Cardiac septum (tissue), 1 donor: ENCODE measurements at places on chromosomes 1 and 21. TPM values are rescaled to one million over a fixed set of nuclear protein-coding genes. Genes with fewer than 3 reads are reported as not detected.

DNA sequence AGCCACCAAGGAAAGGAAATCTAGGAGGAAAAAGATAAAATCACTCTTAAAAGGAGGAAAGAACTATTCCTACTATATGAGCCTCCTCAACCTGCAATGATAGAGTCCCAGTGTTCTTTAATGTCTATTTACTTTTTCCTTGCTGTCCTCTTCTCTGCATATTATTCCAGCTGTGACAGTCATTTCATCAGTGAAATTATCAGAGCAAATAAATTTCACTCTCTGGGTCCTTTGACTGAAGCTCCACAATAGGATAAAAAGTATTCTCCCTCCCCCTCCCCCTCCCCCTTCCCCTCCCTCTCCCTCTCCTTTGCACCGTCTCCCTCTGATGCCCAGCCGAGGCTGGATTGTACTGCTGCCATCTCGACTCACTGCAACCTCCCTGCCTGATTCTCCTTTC is 107.5 kb upstream of the DPT start:
- DNase-seq, result no peak

DNA sequence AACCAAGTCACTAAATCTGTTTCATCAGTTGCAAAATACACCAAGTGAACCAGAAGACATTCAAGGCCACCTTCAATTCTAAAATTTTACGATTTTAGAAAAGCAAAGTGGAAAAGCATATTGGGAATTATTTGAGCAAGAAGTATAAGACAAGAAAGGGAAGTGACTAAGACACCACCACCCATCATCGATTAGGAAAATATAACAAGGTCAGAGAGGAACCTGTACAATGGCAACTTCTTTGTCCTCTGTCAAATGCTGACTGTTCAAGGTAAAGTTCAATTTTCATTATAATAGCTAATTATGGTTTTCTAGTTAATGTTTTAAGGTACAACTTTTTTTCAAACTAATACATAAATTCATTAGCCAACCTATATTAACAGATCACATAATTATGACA is 10.8 kb downstream of the FRRS1 start:
- no peak for DNase-seq

DNA sequence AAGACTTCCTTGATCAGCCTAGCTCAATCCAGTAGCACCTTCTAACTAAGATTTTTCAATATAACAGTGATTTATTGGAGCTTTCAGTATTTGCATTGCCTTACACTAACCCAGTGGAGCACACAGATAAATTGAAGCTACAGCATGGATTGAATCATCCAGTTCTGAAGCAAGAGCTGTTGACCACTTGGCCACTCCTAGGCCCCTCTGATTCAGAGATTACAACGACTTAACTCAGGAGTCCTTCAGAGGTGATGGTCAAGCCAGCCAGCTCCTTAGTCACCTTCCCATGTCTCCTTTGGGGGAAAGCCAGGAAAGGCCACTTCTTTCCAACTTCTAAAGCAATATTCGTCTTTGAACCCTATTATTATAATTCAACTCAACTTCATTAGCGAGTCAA is 151.8 kb downstream of the TENT5C start:
- DNase-seq, result no peak

GRCh38 chr1:160522622-160523345 is at the start of gene SLAMF6:
Gene SLAMF6 (minus strand): TSS chr1:160523255. CDS start chr1:160523192, 63 bp downstream.
- DNase-seq, result no peak

- DNase-seq, result no peak
Measured at GRCh38 chr1:83500531-83500930, 498.4 kb downstream of the TTLL7 start.

DNA sequence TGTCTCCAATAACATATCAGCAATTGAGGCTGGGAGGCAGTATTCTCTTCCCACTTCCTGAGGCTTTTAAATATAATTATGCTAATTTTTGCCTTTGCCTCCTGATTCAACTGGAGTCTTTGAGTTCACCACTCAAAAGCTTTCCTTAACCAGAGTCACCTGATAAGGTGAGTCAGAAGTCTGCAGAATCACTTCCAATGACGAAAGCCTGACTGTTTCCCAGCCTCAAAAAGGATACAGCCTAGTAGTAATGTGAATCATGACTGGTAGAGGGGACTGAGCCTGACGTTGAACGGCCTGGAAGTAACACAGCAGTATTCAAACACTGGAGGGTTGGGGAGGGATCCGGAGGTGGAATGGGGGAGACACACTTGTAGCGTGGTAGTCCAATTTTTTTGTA is 10.4 kb upstream of the MRPL9 start:
- DNase-seq, result no peak

- no peak for DNase-seq
Measured at GRCh38 chr1:184167352-184167751, 115.8 kb downstream of the TSEN15 start.

DNA sequence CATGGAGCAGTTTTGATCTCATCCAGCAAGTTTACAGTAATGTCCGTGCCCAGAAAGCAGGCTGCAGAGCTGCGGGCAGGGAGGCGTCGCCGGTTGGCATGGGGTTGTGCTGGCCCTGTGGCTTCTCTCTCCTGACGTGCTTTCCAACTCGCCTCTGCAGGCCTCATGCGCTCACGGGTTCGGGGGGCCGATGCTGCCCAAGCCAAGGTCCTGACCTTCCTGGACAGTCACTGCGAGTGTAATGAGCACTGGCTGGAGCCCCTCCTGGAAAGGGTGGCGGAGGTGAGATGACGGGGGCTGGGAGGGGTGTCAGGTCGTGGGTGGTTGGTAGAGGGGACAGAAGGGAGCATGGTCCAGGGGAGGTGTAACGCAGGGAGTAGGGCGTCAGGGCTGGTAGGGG is 176.1 kb downstream of the GALNT2 start:
- no peak for DNase-seq

GRCh38 chr1:22408230-22408629 is 43.4 kb upstream of the ZBTB40 start:
- DNase-seq, result no peak

DNA sequence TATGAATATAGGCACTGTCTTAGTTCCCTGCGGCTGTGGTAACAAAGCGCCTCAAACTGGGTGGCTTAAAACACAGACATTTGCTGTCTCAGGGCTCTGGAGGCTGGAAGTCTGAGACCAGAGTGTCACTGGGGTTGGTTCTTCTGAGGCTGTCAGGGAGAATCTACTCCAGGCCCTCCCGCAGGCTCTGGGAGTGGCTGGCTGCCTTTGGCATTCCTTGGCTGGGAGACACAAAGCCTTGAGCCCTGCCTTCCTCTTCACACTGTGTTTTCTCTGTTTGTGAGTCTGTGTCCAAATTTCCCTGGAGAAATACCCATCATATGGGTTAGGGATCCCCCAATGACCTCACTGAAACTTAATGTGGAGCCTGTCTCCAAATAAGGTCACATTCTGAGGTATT is 38.5 kb downstream of the B3GALT5 start:
- peak; percentile 33 for DNase-seq

DNA sequence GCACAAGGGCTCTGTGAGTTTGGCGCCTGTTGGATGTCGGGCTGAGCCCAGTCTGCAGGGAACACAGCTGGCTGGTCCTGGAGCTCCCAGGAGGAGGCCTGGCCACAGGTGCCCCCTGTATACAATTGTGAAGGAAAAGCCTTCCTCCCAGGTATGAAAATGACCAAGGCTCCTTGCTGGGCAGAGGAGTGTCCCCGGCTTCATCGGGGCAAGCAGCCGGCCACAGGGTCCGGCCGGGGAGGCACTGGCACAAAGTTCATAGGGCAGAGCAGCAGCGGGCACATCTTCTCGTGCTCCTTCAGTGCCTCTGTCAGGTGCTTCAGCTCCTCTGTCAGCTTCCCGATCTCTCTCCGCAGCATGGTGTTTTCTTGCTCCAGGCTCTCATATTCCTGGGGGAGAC is 13.0 kb downstream of the BATF3 start:
- no peak for DNase-seq

DNA sequence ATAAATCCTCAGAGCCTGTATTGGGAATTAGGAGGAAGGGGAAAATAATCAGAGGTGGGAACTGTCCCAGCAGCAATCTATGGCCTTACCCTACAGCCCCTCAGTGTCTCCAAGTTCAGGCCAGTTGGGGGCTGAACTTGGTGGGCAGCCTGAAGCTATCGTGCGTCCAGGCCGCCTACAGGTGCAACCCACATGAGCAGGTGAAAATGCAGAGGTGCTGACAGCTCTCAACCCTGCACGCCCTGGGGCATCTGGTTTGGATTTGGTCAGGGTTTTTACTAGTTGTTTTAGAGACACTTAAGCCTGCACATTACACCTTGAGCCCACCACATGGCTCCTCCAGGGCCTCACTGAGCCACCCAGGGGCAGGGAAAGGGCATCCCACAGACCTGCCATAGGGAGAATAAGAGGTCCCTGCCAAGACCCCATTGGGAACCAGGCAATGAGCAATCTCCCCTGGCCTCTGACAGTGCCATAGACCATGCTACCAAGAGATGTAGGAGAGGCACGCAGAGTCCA is 209.5 kb downstream of the FOXD2 start:
- DNase-seq, result no peak

- DNase-seq, result no peak
Measured at GRCh38 chr1:56562891-56563452, 16.4 kb downstream of the PLPP3 start.

DNA sequence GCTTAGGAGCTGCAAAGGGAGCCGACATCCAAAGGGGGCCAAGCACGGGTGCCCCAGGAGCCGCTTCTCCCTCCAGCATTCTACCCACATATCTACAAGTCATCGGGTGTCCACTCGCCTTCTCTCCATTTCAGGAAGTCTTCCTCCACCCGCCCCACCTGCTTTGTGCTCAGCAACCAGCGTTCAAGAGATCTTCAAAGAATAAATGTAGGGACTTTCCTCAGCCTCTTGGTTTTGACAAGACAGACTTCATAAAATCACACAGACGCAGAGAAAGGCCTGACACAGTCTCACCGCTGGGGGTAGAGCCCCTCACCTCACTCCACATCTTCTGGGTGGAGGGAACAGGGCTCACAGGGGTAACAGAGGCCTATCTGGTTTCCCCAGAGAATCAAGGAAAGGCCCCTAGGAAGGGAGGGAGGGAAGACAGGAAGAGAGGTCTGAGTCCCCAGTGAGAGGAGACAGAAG is 49.5 kb downstream of the SSBP3 start:
- no peak for DNase-seq

DNA sequence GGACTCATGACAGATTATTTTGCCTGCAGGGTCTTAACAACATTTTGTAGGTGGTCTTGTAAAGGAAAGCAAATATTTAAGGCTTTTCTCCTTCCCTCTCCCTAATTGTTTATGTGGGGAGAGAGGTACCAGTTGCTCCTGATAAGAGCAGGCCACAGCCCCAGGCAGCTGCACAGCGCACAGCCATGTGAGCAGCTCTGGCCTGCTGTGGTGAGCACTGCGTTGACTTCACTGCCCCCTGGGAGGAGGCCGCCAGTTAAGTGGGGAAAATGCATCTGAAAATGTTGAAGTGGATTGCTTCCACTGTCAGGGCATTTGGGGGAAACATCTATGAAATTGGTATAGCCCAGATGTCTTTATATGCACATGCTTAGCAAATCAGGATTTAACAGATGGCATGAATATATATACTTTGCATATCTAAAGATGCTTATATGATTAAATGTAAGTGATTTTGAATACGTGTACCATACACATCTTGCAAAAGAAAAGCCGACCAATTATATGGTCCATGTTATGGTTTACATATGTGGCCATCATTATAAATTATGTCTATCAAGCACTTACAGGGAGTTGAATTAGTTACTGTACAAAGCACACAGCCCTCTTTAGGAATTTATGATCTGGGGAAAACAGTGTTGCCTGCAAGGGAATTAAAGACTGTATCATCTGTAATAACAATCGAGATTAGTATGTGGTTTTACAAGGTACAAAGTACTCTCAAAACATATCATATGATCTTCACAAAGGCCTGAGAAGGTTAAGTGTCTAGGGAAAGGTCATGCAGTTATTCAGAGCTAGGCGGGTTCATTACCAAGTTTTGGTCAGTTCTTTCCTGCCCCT is 132.1 kb downstream of the RHOU start:
- no peak for DNase-seq

- DNase-seq, result no peak
Measured at GRCh38 chr1:45470306-45470798, 20.6 kb downstream of the TESK2 start.

- no peak for DNase-seq
Measured at GRCh38 chr1:57381426-57381825, 42.4 kb downstream of the DAB1 start.

- no peak for DNase-seq
Measured at GRCh38 chr1:64240206-64240605, 36.8 kb downstream of the UBE2U start.

DNA sequence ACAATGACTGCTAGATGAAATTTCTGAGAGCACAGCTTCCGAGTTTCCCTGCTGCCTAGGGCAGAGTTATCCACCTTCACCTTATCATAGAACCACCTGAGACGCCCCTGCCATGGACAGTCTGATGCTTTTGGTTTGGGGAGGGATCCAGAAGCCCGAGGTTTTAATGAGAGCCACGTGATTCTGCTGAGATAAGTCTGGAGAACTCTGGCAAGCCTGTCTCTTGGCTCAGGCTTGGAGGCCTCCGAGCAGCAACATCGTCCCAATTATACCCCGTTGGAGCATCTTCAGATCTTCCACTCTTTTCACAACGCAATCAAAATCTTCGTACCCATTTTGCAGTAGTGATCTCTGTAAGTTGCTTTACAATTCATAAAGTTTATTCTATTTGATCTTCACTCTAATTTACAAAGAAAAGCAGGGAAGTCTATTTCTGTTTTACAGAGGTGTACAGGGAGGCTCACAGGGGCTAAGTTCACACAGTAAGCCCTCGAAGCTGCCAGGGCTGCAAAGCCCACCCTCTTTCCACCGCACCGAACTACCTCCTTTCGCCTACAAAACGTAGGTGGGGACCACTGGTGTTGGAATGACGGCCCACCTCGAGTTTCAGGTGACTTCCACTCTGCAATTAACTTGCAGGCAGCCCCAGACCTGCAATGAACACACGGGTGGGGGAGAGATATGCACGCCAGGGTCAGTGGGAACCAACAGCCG is 513 bp upstream of the HHAT start:
- DNase-seq, result no peak

GRCh38 chr1:103525114-103525606 is 339 bp upstream of the RNPC3 start:
- DNase-seq, result no peak

- no peak for DNase-seq
Measured at GRCh38 chr1:213415691-213416380, 364.8 kb downstream of the RPS6KC1 start.

GRCh38 chr1:109237512-109237911 is 11.8 kb upstream of the CELSR2 start:
- peak; percentile 41 for DNase-seq

GRCh38 chr1:69016468-69016867 is 519.6 kb upstream of the DEPDC1 start:
- no peak for DNase-seq

- no peak for DNase-seq
Measured at GRCh38 chr1:240194120-240194519, 102.4 kb downstream of the FMN2 start.

The RAB3GAP2 gene
- 26.6 TPM for total RNA-seq

The LDLRAD2 gene
- 0.05 TPM for total RNA-seq

The ADAM30 gene
- total RNA-seq, result 0.11 TPM

The MKNK1 gene
- 38.2 TPM for total RNA-seq

The PAPPA2 gene
- total RNA-seq, result 1.4 TPM

The COL8A2 gene
- total RNA-seq, result 1.7 TPM

The HEATR1 gene
- 12.6 TPM for total RNA-seq

The PGLYRP4 gene
- total RNA-seq, result not detected

The TAGLN2 gene
- 103 TPM for total RNA-seq

The GREM2 gene
- not detected for total RNA-seq

The SAMD13 gene
- 0.78 TPM for total RNA-seq

The NEGR1 gene
- 5.2 TPM for total RNA-seq

The CNKSR1 gene
- total RNA-seq, result 2.9 TPM

The OPTC gene
- total RNA-seq, result not detected

The GLIS1 gene
- total RNA-seq, result 0.30 TPM

The PLA2G2C gene
- total RNA-seq, result not detected
